ENCODE measurements at places on chromosomes 2 and 18.

GRCh38 chr2:142724186-142724585 is 153.3 kb upstream of the KYNU start:
- no peak for ATAC-seq

DNA sequence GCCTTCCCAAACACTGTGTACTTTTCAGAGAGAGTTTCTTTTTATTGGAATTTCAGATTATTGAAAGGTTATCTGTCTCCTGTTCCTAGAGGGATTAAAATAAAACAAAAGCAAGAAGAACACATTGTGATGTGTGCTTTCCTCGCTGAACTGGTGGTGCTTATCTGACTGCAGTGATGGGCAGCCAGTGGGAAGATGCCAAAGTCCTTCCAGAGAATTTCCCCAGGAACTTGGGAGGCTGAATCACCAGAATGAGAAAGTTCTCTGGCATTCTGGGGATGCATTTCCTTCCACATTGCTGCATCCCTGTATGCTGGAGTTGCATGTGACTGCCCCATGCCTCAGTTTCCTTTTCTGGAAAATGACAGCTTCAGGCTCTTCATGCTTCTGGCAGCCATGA is 53.9 kb upstream of the SEC11C start:
- ATAC-seq: no peak

DNA sequence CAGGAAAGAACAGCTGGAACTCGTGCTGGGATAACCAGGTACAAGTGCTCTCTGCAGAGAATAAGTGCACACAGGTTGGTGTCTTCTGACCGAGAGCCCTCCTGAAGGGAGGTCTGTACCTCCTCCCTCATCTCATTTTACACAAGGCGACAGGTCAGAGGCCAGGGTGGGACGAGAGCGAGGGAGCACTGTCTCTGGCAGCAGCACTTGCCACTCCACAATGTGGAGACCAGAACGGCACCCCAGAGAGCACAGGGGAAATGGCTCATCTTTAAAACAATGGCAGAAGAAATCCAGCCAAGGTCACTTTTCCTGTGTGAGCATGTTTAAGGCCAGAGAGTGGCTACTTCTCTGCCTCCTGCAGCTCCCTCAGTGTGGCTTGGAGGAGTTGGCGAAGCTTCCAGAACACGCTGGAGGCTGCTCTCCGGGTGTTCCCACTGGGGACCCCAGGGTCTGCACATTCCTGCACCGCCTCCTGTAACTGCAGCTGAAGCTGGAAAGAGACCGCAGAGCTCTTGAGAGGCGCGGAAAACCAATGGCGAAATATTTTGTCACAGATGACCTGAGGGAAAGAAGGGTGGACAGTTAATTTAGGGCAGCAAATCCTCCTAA is 20.8 kb downstream of the DIPK1C start:
- no peak for ATAC-seq

DNA sequence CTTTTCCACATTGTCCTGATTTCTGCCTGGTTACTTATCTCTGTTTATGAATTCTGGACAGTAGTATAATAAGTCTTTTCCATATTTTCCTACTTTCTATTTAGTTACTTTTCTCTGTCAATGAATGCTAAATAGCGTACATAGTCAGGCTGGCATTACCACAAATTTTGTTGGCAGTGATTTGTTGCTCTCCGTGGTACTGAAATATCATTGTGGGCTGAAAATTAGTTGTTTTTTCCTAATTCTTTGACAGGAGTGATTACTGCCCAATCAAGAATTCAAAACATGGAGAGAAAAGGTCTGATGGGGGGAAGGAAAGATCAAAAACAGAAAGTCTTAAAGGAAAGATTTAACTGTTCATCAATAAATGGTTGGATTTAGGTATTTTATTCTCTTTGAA is 7.7 kb upstream of the GALNT13 start:
- no peak for ATAC-seq

- ATAC-seq: no peak
These were observed 109.7 kb upstream of the MGAT5 start for GRCh38 chr2:134144081-134144596.

GRCh38 chr2:66495788-66496640 is 61.1 kb downstream of the MEIS1 start:
- no peak for ATAC-seq

DNA sequence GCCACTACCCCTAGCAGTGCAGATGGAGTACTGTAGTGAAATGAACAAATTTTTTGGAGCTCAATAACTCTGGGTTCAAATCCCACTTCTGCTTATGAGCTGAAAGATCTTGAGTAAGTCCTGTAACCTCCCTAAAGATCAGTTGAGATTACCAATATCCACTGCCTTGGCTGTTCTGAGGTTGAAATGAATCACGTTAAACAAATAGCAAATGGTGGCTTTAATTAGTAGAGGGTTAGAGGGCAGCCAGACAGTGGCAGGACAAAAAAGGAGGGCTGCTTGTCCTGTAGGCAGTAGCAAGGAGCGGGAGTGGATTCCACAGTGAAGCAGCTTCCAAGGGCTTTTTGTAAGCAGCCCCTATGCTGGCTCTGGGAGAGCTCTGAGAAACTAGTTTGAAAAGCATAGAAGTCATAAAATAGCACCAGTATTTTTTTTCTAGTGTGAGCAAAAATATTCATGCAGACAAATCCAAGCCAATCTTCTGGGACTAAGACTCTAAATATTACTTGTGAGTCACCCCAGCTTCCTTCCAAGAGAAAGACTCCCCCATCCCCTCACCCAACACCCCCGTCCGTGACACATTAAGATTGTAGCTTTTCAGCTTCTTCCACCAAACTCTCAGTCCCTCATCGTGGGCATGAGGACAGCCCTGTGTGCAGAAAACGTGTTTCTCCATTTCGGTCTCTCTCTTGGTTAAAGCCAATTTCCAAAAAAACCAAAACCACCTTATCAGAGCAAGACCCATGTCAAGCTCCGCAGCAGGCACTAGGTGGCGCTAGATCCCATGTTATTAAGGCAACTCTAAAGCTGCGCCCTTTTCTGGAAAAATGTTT is 123.5 kb upstream of the LGALSL start:
- ATAC-seq: no peak
